Right hindlimb (tissue), 1 donor: ENCODE measurements at places on chromosomes 6 and 20.

DNA sequence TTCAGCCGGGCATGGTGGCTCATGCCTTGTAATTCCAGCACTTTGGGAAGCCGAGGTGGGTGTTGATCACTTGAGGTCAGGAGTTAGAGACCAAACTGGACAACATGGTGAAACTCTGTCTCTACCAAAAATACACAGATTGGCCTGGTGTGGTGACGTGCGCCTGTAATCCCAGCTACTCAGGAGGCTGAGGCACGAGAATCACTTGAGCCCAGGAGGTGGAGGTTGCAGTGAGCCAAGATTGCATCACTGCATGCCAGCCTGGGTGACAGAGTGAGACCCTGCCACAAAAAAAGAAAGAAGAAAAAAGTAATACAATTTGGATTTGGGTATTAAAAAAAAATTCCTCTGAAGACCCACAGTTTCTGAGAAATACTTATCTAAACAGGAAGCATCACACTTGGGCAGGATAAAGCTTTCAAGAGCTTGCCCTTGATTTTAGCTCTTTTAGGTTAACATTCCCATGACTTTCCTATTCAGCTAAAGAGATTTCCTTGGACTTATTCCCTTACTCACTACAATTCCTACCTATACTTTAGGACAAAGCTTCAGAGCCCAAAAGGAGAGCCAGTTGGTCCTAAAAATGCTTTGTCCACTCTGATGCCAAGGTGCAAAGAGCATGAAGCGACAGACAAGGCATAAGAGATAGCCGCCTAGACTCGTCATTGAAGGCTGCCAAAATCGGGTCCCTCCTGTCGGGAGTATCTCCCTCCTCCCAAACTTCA lies 1.9 kb downstream of the ELOVL2 start:
- no peak for DNase-seq

- no peak for DNase-seq
These were observed 74.1 kb upstream of the NAA20 start for GRCh38 chr20:19943061-19943521.

DNA sequence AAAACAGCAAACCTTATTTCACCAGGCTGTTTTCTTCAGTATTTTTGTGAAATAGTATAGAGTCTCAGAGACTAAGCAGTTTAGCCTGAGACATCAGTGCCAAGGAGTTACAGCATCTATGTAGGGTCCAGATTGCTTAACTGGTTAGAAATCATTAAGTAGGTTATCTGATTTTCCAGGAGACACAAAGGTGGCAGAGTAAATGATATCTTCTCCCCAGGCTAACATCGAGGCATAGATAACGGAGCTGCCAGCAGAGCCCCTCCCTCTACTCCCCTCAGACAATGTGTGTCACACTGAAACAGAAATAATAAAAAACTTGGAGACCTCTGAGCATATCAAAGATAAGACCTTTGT lies 473.0 kb upstream of the CITED2 start:
- no peak for DNase-seq

DNA sequence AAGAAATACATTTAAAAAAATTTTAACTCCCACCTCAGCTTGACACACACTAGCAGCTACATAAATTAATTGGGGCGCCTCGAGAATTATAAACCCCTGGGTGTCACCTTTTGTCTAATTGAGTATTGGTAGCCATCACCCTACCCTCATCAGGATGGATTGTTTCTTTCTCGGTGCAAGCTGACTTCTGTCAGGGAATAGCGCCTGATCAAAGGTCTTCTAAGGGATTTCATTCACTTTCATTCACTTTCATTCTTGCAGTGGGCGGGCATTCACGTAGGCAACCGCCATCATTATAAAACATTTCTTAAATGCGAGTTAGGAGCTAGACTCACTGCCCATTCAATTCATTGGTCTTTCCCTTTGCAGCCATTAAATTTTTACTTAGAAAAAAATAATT lies 239.2 kb upstream of the SASH1 start:
- no peak for DNase-seq

DNA sequence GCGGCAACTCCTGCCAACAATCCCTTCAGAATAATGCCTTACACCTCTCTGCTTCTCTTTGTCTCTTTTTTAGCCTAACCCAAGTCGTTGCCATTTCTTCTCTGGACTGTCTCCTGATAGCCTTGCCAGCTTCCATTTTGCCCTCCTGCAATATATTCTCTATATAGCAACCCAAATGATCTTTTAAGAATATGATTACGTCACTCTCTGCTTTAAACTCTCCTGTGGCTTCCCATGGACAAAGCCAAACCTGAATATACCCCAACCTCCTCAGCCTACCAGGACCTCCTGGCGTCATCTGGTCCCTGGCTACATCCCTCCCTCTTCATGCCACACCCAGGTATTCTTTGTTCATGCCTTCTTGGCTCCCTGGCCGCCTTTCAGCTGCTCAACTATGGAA lies 126.5 kb upstream of the KCNK16 start:
- DNase-seq, result no peak

- DNase-seq, result peak; percentile 27
These were observed 48.3 kb upstream of the TBC1D32 start for GRCh38 chr6:121382467-121383121.

GRCh38 chr6:97663252-97663651 lies 380.2 kb upstream of the MMS22L start:
- no peak for DNase-seq

DNA sequence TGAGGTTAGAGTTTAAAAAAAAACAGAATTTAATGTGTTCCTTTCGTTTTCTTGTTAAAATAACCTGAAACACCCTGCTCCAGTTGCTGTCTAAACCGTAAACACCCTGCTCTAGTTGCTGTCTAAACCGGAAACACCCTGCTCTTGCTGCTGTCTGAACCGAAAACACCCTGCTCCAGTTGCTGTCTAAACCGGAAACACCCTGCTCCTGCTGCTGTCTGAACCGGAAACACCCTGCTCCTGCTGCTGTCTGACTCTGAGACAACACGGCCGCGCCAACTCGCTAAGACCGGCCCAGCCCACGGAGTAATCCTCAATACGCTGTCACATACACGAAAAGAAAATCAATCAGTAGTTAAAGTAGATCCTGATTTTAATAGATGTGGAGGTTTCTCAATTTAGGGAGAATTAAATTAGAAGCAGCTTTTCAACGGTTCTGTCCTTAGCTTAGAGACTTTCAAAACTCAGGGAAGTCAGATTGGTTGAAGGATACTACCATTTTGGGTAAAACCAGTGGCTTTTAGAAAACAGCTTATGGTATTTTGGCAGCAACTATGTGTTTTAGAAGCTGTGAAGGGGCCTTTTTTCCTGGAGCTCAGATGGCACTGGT lies 98.3 kb downstream of the RAMACL start:
- DNase-seq, result peak; percentile 61

DNA sequence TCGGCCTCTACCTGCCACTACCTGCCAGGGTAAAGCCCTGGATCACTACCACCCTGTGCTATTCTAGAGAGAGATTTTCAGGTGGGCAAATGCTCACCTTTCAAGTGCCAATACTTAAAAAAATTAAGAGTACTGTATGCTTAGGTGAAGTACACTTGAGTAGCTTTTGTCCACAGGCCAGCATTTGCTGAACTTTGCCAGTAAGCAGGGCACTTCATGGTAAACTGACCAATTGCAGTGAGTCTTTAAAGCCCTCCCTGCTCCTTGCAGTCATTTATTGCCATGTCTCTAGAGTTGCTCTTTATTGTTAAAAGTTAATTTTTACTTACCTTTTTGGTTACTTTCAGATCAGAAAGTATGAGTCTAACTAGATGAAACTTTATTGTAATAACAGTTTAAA lies 58.5 kb downstream of the PLAGL1 start:
- DNase-seq, result no peak
